ENCODE measurements at places on chromosomes 1 and 21.

DNA sequence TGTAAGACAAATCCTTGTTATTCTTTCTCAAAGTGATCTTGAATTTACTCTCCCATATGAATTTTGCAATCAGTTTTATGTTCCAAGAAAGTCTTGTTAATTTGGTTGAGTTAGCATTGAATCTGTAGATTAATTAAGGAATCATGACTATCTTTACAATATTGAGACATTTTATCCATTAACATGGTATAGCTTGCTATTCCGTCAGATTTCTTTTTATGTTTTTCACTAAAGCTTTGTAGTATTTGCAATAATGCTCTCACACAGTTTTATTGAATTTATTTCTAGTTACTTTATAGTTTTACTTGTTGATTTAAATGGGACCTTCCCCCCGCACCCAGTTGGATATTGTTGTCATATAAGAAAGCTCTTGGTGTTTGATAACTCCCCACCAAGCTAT, 5.8 kb upstream of the EDARADD start:
- DNase-seq = no peak

GRCh38 chr1:28981210-28981609, 66.8 kb downstream of the EPB41 start:
- no peak for DNase-seq

DNA sequence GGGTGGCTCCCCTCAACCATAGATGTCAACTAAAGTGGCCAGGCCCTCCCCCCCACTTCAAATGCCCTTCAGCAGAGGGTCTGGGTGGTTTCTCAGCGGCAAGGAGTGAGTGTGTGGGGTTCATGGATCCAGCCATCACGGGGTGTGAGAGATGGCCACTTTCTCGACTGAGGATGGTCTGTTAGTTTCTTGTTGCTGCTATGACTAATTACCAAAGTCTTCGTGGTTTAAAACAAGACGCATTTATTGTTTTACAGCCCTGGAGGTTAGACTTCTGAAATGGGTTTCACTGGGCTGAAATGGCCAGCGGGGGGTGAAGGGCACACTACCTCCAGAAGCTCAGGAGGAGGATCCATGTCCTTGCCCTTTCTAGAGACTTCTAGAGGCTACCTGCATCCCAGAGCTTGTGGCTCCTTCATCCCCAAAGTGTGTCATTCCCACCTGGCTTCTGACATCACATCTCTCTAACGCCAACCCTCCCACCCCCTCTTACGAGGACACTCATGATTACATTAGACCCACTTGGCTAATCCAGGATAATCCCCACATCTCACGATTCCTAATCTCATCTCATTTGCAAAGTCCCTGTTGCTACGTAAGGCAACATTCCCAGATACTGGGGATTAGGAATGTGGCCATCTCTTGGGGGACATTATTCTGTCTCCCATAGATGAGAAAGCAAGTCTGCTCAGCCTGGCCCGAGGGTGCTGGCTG, 53.0 kb downstream of the EPHB2 start:
- no peak for DNase-seq

GRCh38 chr1:43165765-43166164, 6.3 kb downstream of the EBNA1BP2 start:
- DNase-seq = no peak

DNA sequence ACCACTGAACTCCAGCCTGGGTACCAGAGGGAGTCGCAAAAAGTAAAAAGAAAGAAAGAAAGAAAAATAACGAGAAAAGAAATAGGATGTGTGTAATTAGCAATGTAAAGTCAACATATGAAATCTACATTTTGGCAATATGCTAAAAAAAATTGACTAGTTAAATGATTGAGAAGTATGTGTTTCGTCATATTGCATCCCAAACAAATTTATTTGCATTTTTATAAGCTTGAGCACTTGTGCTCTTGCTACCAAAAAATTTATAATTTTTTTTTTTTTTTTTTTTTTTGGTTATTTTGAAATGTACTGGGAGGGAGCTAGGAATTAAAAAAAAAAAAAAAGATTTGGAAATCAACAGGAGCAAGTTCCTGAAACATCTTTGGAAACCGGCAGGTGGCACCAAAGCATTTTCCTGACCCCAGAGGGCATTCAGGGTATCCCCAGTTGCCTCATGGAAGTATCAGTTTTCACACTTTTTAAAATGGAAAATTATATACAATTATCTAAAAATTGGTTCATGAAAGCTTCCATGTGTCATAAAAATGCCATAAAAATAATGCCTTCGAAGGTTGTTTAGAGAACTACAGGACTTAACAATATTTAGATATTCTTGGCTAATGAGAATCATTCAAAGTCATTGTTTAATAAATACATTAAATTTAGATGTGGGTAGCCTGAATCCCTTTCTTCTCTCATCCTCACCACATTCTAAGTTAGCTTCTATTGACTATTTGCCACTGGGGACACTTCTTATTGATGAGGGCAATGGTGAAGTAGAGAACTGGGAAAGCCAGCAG, 4.8 kb upstream of the HEATR1 start:
- peak; percentile 78 for DNase-seq

- DNase-seq = no peak
Observed at GRCh38 chr1:21342961-21343838, 52.9 kb upstream of the ECE1 start.

DNA sequence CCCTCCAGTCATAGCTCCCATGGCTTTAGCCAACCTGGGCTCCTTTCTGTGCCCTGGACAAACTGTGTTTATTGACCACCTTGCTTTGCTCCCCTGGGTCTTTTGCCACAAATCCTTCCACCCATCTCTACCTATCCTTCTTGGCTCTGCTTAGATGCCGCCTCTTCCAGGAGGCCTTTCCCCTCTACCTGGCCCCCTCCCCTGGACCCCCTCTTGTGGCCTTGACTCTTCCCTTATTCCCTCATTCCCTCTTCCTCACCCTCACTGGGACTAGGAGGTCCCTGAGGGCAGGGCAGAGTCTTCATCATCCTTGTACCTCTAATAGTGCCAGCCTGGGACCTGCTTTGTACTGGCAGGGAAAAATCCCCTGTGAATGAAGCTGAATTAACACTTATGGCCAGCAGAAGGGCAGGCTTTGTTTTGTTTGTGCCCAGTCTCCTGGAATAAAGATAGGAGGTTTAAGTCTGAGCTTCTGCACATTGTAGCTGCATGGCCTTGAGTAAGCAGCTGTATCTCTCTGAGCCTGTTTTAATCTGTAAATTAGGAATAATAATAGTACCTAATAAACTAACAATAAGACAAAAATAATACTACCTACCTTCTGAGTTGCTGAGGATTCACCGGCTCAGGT, 13.7 kb downstream of the PTPRU start:
- no peak for DNase-seq

DNA sequence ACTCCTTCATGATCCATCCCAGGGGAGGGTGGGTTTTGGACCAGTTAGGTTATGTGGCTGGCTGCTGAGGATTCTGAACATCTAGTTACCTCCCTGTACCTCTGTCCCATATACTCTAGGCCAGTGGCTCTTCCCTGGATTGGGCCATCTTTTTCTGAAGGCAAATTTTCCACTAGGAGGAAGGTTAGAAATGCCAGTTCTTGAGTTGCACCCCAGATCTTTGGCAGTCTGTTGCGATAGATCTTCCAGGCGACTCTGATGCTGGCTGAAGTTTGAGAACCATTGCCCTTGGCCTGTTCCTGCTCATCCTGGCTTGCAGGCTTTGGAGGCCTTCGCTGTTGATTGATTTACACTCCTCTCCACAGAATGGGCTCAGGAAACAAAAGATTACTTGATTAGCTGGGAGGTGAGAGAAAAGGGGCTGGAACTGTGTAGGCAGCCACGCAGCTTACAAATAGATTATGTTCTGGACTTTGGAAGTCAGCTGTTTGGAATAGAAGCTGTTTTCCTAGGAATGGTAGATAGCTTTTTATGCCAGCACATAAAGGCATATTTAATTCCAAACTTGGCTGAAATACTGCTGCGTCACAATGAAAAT, 110.1 kb downstream of the MRPS6 start:
- no peak for DNase-seq

- DNase-seq = no peak
Observed at GRCh38 chr1:221442056-221442455, 299.8 kb downstream of the DUSP10 start.
